CD4-positive, alpha-beta memory T cell (primary cell): ENCODE measurements at places on chromosomes 5 and 9. TPM values are rescaled to one million over a fixed set of nuclear protein-coding genes. Genes with fewer than 3 reads are reported as not detected.
A peak's percentile ranks its signal among the peaks of the same experiment; 100 is the strongest.

Gene NDFIP1
- total RNA-seq: 78.4 TPM

GRCh38 chr5:71740015-71740753, 21.1 kb downstream of the CARTPT start:
- DNase-seq: no peak
- H3K36me3 ChIP-seq: no peaks in the 10 kb centered on the region
- H3K4me3 ChIP-seq: no peak overlapping the region
- no peaks in the 10 kb centered on the region for H3K4me1 ChIP-seq

- H3K4me1 ChIP-seq: no peaks in the 10 kb centered on the region
- DNase-seq: no peak
- peaks cover 6% of the 10 kb centered on the region for H3K36me3 ChIP-seq
- H3K27me3 ChIP-seq: no peaks in the 10 kb centered on the region
- no peak overlapping the region for H3K27ac ChIP-seq
Measured at GRCh38 chr9:100240512-100240911, 112.2 kb downstream of the TEX10 start.

DNA sequence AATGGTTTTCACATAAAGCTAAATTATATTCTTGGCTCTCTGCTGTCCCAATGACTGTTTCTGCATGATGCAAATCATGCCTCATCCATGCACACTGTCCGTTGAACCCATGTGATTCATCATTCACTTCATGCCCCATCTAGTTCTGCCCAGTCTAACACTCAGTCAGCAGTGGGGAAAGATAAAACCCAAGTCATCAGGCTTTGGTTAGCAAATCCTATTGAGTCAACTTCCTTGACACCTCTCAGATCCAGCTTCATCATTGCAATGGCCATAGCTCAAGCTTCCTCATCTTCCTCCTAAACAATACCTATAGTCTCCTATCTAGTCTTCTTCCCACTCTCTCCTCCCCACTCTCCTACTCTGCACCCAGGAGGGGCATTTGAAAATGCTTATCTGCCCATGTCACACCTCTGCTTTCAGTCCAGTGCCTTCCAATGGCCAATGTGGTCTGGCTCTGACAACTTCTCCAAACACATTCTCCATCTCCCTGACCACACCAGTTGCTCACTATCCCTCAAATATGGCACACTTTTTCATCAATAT, 266.0 kb upstream of the TRIM32 start:
- no peak for DNase-seq
- H3K27ac ChIP-seq: no peak overlapping the region
- H3K4me1 ChIP-seq: no peaks in the 10 kb centered on the region
- no peak overlapping the region for H3K4me3 ChIP-seq
- H3K27me3 ChIP-seq: no peaks in the 10 kb centered on the region
- no peaks in the 10 kb centered on the region for H3K36me3 ChIP-seq

- peaks cover 60% of the 10 kb centered on the region for H3K4me1 ChIP-seq
- DNase-seq: peak; percentile 22
- no peaks in the 10 kb centered on the region for H3K36me3 ChIP-seq
Measured at GRCh38 chr5:133052317-133053175, 733 bp downstream of the HSPA4 start.

- peaks cover 13% of the 10 kb centered on the region for H3K27me3 ChIP-seq
- no peak overlapping the region for H3K27ac ChIP-seq
- no peak overlapping the region for H3K4me3 ChIP-seq
- no peaks in the 10 kb centered on the region for H3K36me3 ChIP-seq
- H3K4me1 ChIP-seq: peaks cover 3% of the 10 kb centered on the region
Measured at GRCh38 chr9:14346231-14346791, 32.4 kb upstream of the NFIB start.

DNA sequence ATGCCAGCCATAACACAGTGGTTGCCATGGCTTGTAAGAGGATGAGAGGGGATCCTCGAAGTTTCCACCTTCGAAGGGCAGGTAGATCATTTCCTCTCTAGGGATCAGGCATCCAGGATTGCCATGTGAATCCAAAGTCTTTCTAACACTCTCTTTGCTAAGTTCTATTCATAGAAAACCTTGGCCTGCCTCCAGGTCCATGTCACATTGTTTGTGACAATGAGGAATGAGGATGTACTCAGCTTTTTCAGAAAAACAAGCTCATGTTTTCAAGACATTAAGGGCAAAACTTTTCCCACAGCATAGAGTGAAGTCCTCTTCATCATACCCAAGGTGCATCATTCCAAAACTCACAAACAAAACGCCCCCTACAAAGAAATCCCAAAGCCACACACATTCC, 19.6 kb downstream of the ESM1 start:
- H3K4me1 ChIP-seq: no peaks in the 10 kb centered on the region
- H3K27me3 ChIP-seq: no peaks in the 10 kb centered on the region
- no peak for DNase-seq
- H3K36me3 ChIP-seq: no peaks in the 10 kb centered on the region
- no peak overlapping the region for H3K4me3 ChIP-seq

Gene MEGF10
- total RNA-seq: not detected

Gene MCC
- 12.1 TPM for total RNA-seq

Gene IL3
- not detected for total RNA-seq

DNA sequence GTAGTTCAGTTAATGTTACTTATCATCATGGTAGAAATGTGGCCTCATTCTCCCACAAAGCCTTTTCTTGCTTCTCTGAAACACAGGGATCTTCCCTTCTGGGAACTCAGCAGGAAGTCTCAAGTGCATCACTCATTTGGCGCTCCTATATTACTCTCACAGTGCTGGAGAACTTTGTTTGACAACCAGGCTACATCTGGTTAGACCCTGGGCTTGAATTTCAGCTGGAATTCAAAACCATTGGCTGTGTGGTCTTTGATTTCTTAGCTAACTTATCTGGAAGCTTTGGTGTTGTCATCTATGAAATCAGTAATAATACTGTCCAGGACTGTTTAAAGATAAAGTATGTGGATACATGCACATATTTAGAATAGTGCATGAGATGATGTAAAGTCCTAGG, 1777.1 kb downstream of the MAT2B start:
- H3K4me1 ChIP-seq: no peaks in the 10 kb centered on the region
- H3K27ac ChIP-seq: no peak overlapping the region
- H3K36me3 ChIP-seq: no peaks in the 10 kb centered on the region
- H3K4me3 ChIP-seq: no peak overlapping the region
- DNase-seq: no peak
